ENCODE measurements at places on chromosomes 1 and 21. TPM values are rescaled to one million over a fixed set of nuclear protein-coding genes. Genes with fewer than 3 reads are reported as not detected.

PCP4L1 gene
- polyA plus RNA-seq, result 2.0 TPM

KLHDC8A gene
- polyA plus RNA-seq, result 1.1 TPM

HUNK gene
- polyA plus RNA-seq, result 3.0 TPM

GRCh38 chr21:31909153-31910073 is 36.6 kb downstream of the HUNK start:
- peak; percentile 50 for DNase-seq

TFF2 gene
- polyA plus RNA-seq, result 0.21 TPM

DNA sequence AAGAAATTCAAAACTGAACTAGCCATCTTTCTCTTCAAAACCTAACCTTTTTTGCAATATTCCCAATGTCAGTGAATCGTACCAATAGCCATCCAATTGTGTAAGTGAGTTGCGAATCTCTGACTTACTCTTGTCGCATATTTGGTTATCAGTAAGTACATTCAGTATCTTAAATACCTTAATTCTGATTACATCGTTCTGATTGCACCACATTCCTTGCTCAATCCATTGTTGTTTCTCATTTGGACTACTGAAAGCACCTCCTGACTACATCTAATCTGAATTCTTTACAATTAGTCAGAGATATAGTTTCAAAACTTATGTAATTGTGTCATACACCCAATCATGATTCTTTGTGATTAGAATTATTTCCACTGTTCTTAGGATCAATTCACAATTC is 16.8 kb upstream of the BRINP3 start:
- no peak for DNase-seq

CELA2B gene
- polyA plus RNA-seq, result not detected

GRCh38 chr1:167717351-167717750 is 4.4 kb upstream of the MPZL1 start:
- DNase-seq, result no peak

DNA sequence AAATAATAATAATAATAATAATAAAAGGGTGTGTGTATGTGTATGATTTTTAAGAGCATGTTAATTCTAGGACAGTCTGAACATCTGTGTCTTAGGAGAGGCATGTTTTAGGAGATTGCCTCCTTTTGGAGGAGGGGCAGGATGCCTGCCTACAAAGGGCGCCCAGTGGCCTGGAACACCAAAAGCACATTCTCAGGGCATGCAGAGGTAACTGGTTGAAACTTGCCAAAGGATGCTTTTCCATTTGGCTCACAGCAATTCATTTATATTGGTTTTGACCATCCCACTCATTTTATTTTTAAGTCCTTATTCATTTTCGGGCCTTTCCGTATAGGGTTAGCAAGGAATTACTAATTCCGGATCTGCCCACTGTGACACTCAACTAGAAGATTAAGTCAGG is 21.1 kb upstream of the LAMC2 start:
- no peak for DNase-seq

GRCh38 chr1:110478886-110479285 is 27.9 kb downstream of the PROK1 start:
- DNase-seq, result no peak

LDLRAD1 gene
- polyA plus RNA-seq, result not detected

POU3F1 gene
- polyA plus RNA-seq, result not detected

HMCN1 gene
- polyA plus RNA-seq, result 1.9 TPM

DNA sequence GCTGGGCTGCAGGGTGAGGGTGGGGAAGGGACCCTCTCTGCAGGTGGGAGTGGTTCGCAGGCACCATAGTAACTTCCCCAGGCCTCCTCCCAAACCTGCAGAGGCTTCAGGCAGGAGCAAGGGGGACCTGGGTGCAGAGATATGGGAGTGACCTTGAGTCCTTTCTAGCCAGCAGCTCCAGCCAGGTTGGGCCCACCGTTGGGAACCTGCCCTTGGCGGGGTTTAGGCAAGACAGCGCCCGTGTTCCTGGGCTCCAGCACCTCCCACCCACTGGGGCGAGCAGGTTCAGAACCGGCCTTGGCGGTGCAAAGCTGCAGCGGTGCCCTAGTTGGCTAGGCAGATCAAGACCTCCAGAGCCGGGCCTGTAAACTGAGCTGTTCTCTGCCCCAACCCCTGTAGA is 2.2 kb upstream of the PRDM16 start:
- peak; percentile 9 for DNase-seq

SPRR2D gene
- not detected for polyA plus RNA-seq

DNA sequence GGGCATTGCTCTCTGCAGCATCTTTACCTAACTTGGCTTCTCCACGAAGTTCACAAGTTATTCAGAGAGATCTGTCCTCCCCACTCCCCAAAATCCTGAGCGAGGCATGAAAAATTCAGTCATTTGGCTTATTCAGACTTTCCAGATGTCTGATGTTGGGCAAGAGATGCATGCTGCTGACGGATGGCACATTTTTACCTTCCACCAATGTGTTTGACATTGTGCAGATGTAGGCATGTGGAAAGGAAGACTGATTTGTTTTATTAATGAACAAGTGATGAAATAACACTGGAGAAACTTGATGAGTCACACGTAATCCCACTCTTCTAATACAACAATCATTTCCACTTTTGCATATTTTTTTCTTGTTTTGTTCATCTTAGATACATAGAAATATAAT is 86.7 kb downstream of the C1orf94 start:
- no peak for DNase-seq
